ENCODE measurements at places on chromosomes 2 and 18.

GRCh38 chr2:232310696-232311095 lies 67.9 kb upstream of the ALPP start:
- no peak for DNase-seq

DNA sequence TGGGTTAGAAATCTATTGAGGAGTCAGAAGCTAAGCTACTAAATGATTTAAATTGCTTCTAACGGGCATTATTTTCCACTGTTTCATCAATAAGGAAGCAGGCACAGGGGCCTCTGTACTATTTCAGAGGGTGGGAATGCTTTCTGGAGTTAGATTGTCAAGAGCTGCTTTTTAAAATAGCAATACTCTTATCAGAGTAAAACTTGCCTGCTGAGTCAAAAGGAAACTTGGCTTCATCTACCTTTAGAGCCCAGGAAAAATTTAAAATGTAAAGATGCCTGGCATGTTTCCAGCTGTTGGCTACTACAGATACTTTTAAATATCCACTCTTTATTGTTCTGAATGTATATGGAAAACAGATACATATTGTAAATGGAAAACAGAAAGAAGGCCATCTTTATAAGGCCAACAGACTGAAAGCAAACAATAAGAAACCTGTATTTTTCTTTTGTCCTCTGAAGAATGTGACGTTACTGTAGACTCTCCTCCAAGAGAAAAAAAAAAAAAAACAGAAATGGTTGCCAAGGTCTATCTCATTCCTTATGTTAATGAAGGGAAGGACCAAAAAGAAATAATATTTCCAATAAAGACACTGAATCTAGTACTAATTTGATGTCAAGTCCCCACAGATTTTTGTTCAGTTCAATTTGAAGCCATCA lies 79.1 kb downstream of the FIGN start:
- no peak for DNase-seq

- DNase-seq: no peak
These were observed 190.1 kb downstream of the KLHL29 start for GRCh38 chr2:23574919-23575654.

- no peak for DNase-seq
These were observed 283.5 kb downstream of the CCDC178 start for GRCh38 chr18:33156906-33157470.

DNA sequence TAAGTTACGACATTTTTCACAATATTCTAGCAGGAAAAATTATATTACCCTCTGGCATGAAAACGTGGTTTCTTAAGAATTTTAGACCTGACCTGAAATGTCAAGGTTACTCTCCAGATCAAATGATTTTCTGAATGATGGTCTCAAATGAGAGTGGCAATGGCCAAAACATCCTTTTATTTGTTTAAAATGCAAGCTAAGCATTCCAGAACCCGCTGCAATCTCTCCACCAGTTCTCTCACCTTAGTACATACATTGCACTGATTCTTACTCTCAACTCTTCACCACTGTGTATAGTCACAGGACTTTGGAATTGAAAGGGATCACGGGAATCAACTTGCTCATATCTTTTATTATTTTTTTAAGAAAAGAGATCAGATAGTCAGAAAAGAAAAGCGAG lies 391.6 kb upstream of the LRATD1 start:
- no peak for DNase-seq

GRCh38 chr18:13006531-13007247 lies 15.5 kb downstream of the CEP192 start:
- no peak for DNase-seq

- no peak for DNase-seq
These were observed 102.6 kb downstream of the POLR1A start for GRCh38 chr2:86003104-86003503.

GRCh38 chr2:191686729-191687128 lies 8.8 kb downstream of the NABP1 start:
- peak; percentile 59 for DNase-seq

- no peak for DNase-seq
These were observed at the start of gene ALKAL2 for GRCh38 chr2:287911-288757. Gene ALKAL2 (minus strand): TSS chr2:288091. CDS start chr2:287835, 256 bp downstream.

DNA sequence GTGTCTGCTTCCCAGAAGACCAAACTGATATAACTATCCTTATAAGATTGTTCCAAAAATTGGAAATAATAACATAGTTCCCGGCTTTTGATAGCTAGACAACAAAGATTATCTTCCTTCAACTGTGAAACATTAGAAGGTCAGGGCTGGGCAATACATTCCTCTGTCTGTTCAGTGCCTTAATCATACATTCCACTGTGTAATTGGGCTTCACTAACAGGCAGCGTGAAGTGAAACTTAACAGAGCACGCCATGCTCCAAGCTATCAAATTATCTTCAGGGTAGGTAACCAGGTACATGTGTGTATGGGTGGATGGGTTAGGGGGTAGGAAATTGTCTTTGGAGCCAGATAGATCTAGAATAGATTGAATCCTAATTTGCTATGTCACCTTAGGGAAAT lies 23.5 kb upstream of the ARL5A start:
- DNase-seq: no peak

- no peak for DNase-seq
These were observed 25.9 kb upstream of the GPR17 start for GRCh38 chr2:127619877-127620705.

GRCh38 chr2:124692707-124693106 lies 667.6 kb downstream of the CNTNAP5 start:
- DNase-seq: no peak

GRCh38 chr2:64605026-64605471 lies 48.7 kb downstream of the SERTAD2 start:
- no peak for DNase-seq

- DNase-seq: no peak
These were observed 405.3 kb downstream of the MBD2 start for GRCh38 chr18:53819174-53819573.

GRCh38 chr2:73970850-73971471 lies 13.7 kb upstream of the TET3 start:
- DNase-seq: peak; percentile 67

- no peak for DNase-seq
These were observed 181.9 kb downstream of the RTP5 start for GRCh38 chr2:242051463-242051862.

- DNase-seq: no peak
These were observed 103.7 kb upstream of the PXDN start for GRCh38 chr2:1847846-1848598.

GRCh38 chr2:49827366-49827765 lies 673.1 kb upstream of the FSHR start:
- DNase-seq: no peak
